ENCODE measurements at places on chromosomes 16 and 17.

DNA sequence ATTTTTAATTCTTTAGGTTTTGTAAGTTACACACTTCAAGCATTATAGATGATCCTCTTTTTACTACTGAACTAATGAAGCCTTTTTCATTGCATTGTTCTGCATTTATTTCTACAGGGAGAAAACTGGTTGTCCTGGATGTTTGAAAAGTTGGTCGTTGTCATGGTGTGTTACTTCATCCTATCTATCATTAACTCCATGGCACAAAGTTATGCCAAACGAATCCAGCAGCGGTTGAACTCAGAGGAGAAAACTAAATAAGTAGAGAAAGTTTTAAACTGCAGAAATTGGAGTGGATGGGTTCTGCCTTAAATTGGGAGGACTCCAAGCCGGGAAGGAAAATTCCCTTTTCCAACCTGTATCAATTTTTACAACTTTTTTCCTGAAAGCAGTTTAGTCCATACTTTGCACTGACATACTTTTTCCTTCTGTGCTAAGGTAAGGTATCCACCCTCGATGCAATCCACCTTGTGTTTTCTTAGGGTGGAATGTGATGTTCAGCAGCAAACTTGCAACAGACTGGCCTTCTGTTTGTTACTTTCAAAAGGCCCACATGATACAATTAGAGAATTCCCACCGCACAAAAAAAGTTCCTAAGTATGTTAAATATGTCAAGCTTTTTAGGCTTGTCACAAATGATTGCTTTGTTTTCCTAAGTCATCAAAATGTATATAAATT lies 53.0 kb downstream of the TUBD1 start:
- no peak for DNase-seq

- no peak for DNase-seq
Measured at GRCh38 chr16:79508294-79508693, 92.2 kb downstream of the MAF start.

DNA sequence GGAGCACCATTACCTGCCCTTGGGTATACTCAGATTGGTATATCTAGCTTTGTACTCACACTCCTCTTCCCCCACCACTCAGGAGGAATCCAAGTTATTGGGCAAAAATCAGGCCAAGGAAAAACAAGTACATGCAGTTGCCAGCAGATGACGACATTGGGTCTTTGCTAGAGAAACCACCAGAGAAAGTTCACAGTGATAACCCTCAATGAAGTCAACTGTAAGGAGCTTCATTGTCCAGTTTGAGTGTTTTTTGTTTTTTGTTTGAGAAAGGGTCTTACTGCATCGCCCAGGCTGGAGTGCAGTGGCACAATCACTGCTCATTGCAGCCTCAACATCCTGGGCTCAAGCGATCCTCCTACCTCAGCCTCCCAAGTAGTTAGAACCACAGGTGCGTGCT lies 34.6 kb upstream of the TOX3 start:
- DNase-seq: no peak

GRCh38 chr17:58560511-58560910 lies 46.1 kb upstream of the MTMR4 start:
- no peak for DNase-seq

GRCh38 chr17:45393411-45393810 lies 39.3 kb downstream of the ARHGAP27 start:
- no peak for DNase-seq

DNA sequence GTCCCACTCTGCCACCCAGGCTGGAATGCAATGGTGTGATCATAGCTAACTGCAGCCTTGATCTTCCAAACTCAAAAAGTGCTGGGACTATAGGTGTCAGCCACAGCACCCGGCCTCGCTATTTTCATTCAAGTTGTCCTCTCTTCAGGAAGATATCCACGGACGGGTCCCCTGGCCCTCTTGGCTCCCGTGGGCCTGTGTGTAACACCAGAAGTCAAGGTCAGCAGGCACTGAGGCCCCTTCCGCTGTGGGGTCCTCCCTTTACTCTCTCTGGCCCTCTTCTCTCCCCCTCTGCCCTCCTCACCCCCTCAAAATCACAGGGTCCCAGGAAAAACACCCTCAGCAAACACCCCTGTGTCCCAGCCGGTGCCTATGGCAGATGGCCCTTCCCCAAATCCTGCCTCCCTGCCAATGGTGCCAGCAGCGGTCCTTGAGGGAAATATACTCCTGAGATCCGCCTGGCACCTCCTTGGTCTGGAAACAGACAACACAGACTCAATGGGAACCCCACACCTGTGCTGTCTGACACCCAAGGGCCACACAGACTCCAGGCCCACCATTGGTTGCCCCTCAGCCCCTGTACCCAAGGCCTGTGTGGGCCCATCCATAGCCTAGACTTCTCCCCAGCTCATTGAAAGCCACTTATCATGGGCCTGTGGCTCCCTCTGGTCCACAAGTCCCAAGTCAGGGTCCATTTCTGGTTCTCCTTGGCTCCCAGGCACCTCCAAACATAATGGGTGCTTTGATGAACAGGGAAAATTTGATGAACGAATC lies 221.5 kb downstream of the ZNF423 start:
- DNase-seq: no peak

- no peak for DNase-seq
Measured at GRCh38 chr16:78654929-78655328, 555.5 kb downstream of the WWOX start.

- no peak for DNase-seq
Measured at GRCh38 chr17:34166352-34166751, 88.7 kb upstream of the CCL2 start.

GRCh38 chr16:30350134-30350871 lies 4.8 kb downstream of the CD2BP2 start:
- no peak for DNase-seq

DNA sequence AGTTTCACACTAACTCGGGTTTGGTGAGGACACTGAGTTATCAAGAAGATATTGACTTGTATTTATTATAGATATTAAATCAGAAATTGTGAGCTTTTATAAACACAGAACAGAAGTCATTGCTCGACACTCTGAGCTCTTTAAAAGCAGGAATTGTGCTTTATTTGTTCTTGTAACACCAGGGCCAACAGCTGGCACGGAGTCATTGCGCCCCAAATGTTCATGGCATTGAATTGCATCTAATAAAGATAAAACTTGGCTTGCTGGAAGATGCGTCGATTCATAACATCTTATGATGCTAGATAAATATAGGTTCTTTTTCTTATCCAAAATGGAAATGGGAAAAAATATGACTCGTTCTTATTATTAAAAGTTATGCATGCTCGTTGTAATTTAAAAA lies 11.8 kb upstream of the MLYCD start:
- DNase-seq: no peak

GRCh38 chr17:42485680-42486079 lies 27.0 kb downstream of the ATP6V0A1 start:
- DNase-seq: no peak

DNA sequence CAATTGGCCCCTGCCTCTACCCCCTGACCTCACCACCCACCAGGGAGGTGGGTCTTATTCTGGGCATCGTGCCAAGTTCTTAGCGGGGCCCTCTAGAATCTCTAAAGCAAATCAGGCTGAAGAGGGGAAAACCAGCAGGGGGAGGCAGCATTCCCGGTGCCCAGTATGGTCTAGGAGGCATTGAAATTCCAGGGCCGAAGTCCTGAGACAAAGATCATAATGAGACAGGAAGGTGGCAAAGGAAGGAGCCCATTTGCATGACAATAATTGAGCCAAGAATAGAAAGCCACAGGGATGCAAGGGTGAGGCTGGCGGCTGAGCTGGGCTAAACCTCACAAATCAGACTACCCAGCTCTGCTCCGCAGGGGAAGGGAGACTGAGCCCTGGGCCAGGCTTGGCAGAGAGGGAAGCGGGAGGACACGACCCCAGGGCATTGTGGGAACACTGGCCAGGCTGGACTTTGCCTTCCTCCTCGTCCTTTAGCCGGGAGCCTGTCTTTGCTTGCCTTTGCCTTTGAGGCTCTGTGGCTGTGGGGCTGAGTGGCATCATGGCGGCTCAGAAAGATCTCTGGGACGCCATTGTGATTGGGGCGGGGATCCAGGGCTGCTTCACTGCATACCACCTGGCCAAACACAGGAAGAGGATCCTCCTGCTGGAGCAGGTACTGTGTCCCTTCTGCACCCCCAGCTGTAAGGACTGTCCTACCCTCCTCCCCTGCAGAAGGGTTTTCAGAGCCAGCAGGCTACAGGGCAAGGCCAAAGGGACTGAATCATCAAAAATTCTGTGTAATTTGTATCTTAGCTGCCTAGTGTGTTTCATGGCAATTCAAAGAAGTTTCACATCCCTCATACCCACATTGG lies at the start of gene PIPOX:
TSS of gene PIPOX (plus strand) at position 463 of the 860 bp plus-strand sequence. CDS start at position 548, 85 bp downstream.
- DNase-seq: no peak

- no peak for DNase-seq
Measured at GRCh38 chr17:68505951-68506350, 6.3 kb upstream of the PRKAR1A start.

DNA sequence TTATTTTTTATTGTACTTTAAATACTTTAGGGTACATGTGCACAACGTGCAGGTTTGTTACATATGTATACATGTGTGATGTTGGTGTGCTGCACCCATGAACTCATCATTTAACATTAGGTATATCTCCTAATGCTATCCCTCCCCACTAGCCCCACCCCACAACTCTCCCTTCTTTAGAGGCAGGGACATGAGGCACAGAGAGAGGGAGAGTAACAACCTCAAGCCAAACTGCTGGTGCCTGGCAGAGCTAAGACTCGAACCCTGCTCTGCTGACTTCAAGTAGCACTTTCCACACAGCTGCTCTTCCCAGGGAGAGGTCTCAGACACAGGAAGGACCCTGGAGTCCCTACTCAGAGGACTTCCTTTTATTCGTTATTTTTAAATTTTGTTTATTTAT lies 69.4 kb downstream of the WSB1 start:
- DNase-seq: no peak

GRCh38 chr17:36470499-36470898 lies 16.0 kb upstream of the ZNHIT3 start:
- DNase-seq: no peak

DNA sequence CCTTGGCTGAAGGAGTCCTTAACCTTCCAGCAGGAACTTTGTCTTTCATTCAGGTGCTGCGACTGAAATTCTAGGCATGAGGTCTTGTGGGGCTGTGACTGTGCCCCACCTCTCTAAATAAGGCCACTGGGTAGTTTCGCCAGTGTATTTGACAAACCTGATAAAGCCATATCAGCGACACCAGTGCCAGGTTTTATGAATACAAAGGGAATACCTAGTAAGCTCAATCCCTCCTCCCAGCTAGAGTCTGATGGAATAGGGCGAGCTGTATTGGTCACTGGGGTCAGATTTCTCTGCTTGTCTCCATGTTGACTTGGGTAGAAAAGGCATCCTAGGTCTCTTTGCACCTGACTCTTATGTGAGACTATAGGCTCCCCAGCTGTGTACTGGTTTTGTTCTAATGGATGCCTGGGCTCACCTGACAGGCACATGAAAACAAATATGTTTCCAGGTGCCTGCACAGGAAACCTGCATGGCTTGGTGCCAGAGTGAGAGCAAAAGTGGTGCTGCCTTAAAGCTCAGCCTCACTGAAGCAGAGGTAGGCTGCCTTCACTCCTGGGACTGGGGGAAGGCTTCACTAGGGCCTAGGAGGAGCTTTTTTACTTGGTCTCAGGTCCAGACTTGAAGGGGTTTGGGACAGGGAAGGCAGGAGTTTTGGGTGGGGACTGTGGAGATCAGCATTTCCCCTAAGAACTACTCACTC lies 8.3 kb downstream of the SLC7A6 start:
- no peak for DNase-seq

GRCh38 chr17:41301204-41301790 lies 1.4 kb downstream of the KRTAP29-1 start:
- no peak for DNase-seq

DNA sequence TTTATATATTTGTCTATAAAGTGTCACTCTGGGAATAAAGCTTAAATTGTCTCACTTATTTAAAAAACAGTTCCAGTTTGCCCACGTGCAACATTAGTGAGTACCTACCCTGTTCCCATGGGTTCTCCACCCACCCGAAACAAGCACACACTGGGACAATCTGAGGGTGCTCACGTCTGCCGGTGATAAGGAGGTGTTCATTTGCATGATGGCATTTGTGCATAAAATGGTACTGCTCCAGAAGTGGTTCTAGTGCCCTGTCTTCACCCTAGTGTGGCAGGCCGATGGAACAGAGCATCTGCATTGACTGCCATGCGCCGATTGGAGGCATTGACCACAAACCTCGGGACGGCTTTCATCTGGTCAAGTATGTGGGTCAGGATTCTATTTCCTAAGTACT lies 35.6 kb upstream of the ENDOV start:
- DNase-seq: no peak

GRCh38 chr17:57407287-57408070 lies 151.2 kb downstream of the MSI2 start:
- DNase-seq: no peak

GRCh38 chr17:42997390-42997983 lies 732 bp upstream of the RPL27 start:
- no peak for DNase-seq

GRCh38 chr17:1090465-1091189 lies 89.2 kb downstream of the ABR start:
- no peak for DNase-seq

DNA sequence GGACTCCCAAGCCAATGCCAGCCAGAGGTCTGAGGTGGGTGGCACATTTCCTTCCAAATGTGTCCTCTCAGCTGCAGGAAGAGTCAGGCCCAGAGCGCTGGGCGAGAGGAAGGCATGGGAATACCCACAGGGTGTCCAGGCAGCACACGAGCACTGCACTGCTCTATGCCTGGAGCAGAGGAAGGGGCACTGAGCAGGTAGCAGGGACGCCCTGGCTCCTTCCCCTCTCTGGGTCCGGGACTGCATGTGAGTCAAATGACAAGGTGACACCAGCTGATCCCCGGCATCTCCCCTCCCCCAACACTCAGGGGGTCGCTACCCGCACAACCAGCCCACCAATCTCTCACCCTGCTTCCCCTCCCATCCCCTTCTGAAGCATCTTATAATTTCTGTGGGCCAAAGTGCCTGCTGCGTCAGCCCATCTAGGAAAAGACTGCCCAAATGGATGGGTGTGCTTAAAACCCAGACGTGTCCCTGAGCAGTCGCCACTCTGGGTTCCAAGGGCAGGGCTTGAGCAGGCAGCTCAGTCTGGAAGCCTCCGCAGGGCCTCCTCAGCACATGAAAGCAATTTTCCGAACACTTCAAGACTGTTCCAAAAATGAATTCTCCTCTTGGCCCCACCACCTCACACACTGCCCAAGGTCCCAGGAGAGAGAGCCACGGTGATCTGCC lies 12.0 kb upstream of the BCAR1 start:
- no peak for DNase-seq

DNA sequence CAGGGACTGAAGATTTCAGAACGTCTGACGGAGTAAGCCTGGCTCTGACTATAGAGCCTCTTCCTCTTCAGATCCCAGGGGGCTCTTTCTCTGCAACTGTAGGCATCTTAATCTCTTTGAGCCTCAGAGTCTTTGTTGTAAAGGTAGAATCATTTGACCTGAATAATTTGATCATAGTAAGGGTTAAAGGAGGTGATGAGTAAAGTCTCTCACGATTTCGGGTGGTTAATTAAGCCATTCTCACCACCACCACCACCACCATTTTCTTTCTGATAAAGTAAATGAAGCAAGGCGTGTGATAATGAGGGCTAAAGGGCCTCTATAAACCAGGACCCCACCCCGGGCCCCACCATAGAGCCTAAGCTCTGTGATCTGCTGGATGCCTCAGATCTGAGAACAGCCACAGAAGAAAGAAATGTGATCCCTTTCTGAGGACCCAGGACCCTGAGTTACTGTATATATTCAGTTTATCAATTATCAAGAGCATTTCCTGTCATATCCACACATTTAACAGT lies 33.0 kb upstream of the ADAMTS18 start:
- no peak for DNase-seq

- DNase-seq: no peak
Measured at GRCh38 chr16:53775106-53775820, 71.3 kb downstream of the FTO start.

GRCh38 chr17:30290696-30291542 lies 825 bp downstream of the BLMH start:
- no peak for DNase-seq

Measured in stimulated activated CD4-positive, alpha-beta T cell treated with anti-CD3 and anti-CD28 coated beads, Interleukin-15, amount 100 ng/mL, for 1 hour (primary cell).